Activated CD4-positive, alpha-beta T cell treated with anti-CD3 and anti-CD28 coated beads for 1 hour (primary cell): ENCODE measurements at places on chromosomes 16 and 17.

DNA sequence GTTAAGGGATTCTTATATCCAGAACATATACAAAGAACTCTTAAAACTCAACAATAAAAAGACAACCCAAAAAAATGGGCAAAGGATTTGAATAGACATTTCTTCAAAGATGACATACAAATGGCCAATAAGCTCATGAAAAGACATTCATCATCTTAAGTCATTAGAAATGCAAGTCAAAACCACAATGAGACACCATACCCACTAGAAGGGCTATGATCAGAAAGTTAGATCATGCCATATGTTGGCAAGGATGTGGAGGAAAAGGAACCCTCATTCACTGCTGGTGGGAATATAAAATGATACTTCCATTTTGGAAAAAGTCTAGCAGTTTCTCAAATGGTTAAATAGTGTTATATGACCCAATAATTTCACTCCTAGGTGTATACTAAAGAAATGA, 9.4 kb downstream of the PLD6 start:
- no peak for DNase-seq

DNA sequence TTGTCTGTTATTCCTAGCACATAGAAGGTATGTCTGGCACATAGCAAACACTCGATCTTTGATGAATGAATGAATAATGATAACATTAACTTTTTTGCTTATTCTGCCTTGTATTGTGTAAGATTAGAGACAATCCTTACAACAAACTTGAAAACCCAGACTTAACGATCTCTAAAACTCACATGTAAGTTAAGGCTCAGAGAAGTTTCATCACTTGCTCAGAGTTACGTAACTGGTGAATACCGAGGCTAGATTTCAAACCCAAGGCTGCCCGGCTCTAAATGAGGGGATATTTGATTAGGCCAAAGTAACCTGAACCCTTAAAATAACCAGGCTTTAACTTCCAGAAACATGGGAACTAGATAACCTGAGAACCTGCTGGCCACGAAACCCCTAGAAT, 22.3 kb downstream of the CAPNS2 start:
- DNase-seq = no peak

DNA sequence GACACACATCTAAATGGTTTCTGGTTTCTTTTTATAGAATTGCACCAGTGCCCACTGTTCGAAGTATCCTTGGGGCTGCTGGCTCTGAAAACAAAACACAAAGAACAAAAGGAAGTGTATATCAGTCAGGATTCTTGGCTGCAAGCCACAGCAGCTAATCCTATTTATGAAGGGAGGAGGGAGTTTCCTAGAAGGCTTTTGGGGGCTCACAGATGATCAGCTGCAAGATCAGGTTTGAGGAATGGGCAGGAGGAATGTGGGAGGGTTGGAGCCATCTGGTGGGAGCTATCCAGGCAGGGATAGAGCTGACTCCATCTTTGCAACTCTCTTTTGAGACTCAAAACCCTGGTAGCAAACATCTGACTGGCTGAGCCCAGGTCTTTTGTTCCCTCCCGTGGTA, 118.3 kb upstream of the EEF2KMT start:
- no peak for DNase-seq

- DNase-seq = no peak
These were observed 37.8 kb upstream of the RASD1 start for GRCh38 chr17:17533901-17534441.

- peak; percentile 47 for DNase-seq
These were observed 5.5 kb upstream of the SLC25A35 start for GRCh38 chr17:8300627-8301242.

- DNase-seq = peak; percentile 21
These were observed 24.8 kb upstream of the BPTF start for GRCh38 chr17:67800495-67800928.

DNA sequence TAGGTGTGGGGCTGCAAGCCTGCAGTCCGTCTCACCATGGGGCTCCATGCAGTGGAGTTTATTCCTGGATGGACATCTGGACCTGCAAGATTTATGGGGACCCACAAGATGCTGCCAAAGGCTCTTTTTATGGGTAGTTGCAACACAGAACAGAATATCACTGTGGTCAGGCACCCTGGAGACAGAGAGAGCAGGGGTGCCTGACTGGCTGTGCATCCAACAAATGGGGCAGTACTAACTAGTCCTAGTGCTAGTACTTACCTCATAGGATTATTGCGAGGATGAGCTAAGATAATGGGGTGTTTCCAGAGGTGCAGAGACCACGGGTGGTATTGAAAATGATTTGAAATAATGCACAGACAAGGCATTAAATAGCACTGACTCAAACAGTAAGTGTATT, 42.4 kb upstream of the MMP2 start:
- no peak for DNase-seq

DNA sequence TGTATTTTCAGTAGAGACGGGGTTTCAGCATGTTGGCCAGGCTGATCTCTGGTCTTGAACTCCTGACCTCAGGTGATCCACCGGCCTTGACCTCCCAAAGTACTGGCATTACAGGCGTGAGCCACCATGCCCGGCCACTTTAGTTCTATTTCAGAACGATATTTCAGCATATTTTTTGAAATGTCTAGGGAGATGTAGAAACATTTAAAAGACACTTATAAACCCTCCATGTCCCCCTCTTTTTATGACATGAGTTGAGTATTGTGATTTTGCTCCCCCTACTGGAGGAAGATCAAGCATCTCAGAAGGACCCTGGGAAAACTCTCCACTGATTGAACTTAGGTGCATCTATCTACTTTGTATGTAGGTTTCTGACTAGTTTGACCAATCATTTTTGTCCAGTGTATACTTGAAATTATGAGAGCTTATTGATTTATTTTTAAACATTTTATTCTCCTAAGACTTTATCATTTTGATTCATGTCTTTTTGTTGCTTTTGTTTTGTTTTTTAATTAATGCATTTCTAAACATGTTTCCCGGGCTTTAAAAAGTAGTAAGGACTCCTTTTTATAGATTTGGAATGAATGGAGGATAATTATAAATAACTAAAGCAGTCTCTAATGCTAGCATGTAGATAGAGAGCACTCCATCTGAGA, 105.1 kb downstream of the CHD9 start:
- DNase-seq = no peak

GRCh38 chr16:73426433-73427160, 378.7 kb upstream of the ZFHX3 start:
- DNase-seq = no peak

DNA sequence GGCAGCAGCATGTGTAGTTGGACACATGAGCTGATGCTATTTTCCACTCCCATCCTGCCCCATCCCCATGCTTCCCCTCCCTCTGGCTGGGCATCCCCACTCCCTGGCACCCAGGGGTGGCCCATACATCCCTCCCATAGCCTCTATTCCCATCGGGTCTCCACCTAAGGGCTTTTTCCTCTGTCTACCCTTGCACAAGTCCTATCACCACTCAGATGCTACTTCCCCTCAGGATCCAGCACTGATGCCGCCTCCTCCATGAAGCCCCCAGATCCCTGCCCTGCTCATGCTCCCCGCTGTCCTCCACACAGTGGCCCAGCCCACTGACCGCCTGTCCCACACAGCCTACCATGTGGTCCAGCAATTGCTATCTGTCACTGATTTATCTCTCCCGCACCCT, 15.8 kb downstream of the TRPV1 start:
- DNase-seq = no peak

DNA sequence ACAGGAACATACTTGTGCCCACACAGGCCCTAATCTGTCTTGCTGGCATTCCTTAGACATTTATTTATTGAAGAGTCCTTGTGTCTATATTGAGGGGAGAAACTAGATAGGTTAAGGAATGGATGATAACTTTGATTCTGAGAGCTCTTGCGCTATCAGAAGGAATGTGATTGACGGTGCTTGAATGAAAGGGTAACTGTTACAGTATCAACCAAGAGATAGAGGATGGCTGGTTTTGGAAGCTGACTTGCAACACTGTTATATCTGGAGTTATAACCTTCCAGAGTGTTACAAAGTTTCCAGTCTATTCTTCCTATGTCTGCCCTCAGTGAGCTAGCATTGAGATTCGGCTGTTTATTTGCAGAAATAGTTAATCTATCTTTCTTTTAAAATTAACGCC, 36.5 kb downstream of the PRKCA start:
- no peak for DNase-seq

- DNase-seq = no peak
These were observed 1.5 kb upstream of the VASN start for GRCh38 chr16:4370151-4370550.

- DNase-seq = no peak
These were observed 10.9 kb downstream of the DNAAF8 start for GRCh38 chr16:4745274-4745569.

- no peak for DNase-seq
These were observed at the start of gene CX3CL1 for GRCh38 chr16:57372372-57373116. Gene CX3CL1, plus strand, starts transcription at chr16:57372490. Its CDS starts 79 bp downstream, at chr16:57372569.

- DNase-seq = no peak
These were observed 17.0 kb upstream of the THAP11 start for GRCh38 chr16:67825119-67825518.

DNA sequence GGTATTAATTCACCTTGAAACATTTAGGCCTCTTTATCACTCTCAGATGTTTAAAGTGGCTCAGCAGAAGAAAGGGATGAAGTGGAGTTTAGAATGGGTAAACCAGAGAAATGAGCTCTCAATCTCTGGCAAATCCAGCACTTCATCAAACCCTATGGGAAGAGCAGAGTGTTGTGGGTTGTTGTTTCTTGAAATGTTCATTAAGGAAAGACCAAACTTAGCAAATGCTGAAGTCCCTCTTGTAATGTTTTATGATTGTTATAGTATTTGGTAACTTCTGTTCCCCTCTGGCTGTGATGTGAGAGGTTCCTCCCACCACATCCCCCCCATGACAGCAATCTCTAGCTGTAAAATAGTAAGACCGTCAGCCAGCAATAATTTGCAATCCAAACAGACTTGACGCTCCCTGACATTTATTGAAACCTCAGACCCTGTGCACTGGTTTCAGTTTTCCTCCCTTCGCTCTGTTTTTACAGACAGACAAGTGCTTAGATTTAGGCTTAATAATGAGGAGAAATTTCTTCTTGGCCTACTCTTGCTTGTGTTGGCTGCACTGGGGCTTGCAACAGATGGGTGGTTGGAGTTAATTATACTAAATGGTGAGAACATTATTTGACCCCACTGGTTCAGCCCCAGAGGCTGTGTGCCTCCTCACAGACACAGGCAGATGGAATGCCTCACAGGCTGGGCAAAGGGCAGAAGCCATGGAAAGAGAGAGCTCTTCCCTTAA, 609.4 kb upstream of the SOX9 start:
- no peak for DNase-seq
